COR-L47 (cell line): ENCODE measurements at places on chromosomes 5 and 9.

GRCh38 chr9:72150127-72150526 lies 887 bp downstream of the GDA start:
- no peak for DNase-seq

GRCh38 chr9:72635197-72635596 lies 113.8 kb downstream of the TMC1 start:
- no peak for DNase-seq

DNA sequence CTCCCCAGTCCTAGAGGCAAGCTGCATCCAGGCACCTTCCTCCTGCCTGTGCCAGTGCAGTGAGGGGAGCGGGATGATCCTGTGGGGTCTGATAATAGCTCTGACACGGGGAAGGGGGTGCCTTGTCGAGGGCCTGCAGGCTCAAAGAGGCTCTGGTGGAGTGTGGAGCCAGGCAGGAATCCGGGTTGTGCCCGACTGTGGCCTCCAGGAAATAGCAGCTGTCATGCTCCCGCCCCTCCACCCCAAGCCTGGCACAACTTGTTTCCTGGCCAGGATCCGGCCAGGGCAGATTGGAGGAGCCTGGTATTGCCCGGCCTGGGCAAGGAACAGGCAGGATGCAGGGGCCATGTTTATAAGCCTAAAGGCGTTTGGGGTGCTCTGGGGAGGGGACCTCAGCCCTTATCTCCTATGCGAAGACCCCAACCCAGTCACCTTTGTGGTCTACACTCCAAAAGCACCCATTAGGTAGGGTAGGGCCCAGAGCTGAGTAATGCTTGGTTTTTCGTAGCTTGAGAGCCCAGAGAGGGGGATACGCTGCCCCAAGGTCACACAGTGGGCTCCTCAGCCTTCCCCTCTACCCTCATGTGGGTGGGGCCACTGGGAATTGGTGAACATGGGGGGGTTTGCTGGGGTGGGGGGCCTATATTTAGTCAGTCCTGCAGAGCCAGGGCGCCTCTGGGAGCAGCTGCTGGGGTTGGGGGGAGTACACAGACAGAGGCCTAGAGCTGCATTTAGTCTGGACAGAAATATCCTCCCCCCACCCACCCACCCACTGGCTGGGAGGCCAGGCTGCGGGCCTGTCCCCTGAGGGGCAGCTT lies 12.2 kb downstream of the CXXC5 start:
- no peak for DNase-seq

DNA sequence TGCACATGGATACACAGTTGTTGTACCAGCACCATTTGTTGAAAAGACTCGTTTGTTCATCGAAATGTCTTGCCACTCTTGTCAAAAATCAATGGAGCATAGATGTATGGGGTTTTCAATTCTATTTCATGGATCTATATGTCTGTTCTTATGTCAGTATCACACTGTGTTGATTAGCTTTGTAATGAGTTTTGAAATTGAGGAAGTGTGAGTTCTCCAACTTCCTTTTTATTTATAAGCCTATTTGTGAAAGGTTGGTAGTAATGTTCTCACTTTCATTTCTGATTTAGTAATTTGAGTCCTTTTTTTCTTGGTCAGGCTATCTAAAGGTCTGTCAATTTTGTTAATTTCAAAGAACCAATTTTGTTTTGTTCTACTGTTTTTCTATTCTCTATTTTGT lies 26.1 kb downstream of the ZNF510 start:
- no peak for DNase-seq

- no peak for DNase-seq
Measured at GRCh38 chr5:118554981-118555380, 433.4 kb downstream of the DTWD2 start.

DNA sequence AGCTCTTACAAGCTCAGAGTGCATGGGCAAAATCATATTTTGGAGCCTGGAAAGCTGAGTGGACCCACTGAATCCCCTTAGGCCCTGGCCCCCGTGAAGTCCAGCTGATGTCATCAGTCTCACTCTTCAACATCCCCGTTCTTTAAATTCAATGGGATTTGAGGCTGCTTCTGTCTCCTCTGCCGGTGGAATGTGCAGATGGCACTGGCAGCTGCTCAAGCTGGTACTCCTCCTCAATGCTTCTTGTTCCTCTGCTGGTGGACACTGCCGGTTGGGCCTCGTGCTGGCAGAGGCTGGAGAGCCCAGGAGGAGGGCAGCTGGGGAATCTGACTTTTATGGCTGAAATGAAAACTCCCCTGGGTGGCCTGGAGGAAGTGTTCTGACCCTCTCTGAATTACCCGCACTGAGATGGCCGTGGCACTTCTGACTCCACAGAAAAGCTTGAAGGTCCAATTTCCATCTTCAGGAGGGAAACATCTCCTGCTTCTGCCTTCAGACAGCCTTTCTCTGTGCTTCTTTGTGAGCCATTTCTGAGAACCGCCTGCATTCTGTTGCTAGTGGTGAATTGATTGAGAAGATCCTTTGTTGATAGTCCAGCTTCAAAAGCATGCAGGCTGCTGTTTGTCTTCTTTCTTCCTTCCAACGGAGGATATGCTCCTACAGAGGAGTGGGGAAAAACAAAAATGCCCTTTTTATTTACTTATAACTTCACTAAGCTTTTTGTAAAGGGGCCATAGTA lies 298.9 kb downstream of the TMEM38B start:
- DNase-seq = no peak

DNA sequence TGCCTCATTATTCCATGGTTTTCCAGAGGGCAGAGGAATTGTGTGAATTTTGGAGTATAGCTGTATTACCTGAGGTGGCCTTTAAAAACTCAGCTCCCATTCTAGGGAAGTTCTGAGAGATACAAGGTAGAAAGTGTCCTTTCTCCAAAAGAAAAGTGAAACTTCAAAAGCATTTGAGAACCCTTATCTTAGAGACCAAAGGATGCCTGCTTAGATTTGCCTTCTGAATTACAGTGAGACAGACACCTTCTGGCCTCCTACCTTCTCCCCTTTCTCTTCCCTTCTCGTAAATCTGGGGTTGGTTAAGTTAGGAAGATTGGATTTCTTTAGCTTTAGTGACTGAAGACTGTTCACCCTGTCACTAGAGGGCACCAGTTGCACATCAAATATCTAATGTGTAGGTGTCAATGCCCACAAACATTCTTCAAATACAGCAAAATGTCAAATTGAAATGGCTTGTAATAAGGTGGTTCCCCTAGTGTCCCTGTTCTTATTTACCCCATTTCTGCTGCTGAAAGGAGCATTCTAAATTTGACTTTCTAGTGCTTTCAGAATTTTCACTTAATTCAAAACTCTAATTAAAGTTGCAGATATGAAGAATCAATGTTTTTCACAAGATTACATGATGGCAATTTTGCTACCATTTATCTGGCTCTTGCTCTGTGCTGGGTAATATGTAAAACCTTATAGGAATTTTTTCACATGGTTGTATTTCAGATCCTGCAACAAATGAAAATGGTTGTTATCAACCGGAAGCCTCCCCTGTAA lies 46.7 kb downstream of the PRRC1 start:
- peak; percentile 74 for DNase-seq
